PC-9 (cell line): ENCODE measurements at places on chromosomes 6 and 20. TPM values are rescaled to one million over a fixed set of nuclear protein-coding genes. Genes with fewer than 3 reads are reported as not detected.

LEMD2 gene
- total RNA-seq, result 65.9 and 66.5 TPM in 2 replicates

DNA sequence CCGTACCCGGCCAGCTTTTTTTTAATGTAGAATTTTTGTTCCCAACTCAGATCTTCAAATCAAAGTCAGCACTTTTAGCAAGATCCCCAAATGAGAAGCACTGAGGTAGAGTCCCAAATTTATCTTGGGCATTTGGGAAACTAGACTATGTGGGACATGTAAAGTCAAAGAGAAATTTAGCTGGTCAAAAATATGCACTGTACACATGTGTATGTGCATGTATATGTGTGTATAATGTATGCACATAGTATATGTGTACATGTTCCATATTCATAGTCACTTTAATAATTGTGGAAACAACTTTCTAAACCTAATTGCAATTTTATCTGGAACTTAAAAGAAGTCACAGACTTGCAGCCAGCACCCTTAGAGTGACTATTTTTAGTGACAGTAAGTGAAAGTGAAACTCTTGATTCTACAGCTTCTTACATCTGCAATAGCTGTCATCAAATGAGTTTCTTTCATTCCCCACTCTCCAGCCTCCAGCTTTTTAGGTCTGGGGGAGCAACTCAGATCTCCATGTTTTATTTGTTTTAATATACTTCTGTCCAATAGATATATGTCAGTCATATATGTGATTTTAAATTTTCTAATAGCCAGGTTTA is 53.6 kb downstream of the CDC40 start:
- DNase-seq, result no peak

DNA sequence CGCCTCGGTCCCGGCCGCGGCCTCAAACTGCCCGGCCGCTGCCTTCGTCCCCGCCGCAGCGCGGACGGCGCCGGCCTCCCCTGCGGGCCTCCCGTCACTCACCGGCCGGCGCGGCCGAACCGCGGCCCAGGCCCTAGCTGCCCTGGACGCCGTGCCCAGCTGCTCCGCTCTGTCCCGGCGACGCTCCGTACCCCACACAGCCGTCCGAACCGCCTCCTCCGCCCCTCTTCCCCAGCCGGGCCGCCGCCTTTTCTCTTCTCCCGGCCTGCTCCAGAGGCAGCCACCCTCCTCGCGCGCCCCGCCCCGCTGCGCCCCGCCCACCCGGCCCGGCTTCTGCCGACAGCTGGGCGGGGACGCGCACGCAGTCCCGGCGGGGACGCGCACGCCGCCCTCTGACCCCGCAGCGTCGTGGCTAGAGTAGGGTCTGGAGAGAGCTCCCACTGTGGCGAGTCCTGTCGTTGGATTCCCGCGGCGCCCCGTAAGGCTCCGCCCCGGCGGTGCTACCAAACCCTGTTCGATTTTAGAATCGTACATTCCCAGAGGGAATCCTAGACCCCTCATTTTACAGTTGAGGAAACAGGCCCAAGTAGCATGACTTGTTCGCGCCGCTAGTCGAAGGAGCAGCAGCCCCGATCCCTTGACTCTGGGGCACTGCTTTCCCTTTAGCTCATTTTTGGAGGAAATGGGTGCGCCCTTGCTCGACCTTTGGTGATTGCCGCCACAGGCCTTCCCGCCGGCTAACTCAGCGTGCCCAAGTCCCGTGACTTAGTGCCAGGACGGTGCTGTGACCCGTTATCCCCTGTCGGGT is at the start of gene FBXO30:
Gene FBXO30 (minus strand): TSS at position 295 of the 808 bp plus-strand sequence. CDS start 8,390 bp downstream, outside the sequence.
- DNase-seq, result peak; percentile 87

SAMD5 gene
- total RNA-seq, result 1.2 and 2.0 TPM in 2 replicates

HSPA1L gene
- total RNA-seq, result 2.3 and 2.6 TPM in 2 replicates

CALHM5 gene
- not detected in 2 replicates for total RNA-seq

- no peak for DNase-seq
Measured at GRCh38 chr6:125857846-125858245, 67.1 kb downstream of the NCOA7 start.

GRCh38 chr20:50821257-50821921 is 26.5 kb downstream of the BCAS4 start:
- no peak for DNase-seq

DNA sequence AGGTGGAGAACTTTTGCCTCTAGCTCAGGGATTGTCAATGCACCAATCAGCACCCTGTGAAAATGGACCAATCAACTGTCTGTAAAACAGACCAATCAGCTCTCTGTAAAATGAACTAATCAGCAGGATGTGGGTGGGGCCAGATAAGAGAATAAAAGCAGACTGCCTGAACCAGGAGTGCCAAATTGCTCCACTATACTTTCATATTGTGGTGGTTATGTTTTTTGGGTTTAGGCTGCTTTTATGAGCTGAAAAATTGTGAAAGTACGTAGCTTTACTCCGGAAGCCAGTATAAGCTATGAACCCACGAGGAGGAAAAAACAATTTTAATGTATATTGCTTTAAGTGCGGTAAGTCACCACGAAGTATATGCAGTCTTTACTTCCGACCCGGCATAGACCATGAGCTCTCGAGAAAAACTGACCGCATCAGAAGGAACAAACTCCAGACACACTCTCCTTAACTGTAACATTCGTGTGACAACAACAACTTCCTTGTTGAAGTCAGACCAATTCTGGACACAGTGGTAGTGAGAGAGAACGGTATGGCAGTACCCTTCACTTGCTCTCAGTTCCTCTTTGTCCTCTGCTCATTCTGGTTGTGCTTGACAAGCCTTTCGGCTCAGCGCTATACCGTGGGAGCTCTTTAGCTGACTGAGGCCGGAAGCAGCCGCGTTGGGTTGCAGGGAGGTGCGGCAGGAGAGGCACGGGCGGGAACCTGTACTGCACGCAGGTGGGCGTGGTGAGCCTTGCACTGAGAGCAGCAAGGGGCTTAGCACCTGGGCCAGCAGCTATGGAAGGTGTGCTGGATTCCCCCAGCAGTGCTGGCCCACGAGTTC is 81.9 kb upstream of the E2F3 start:
- DNase-seq, result no peak

DNA sequence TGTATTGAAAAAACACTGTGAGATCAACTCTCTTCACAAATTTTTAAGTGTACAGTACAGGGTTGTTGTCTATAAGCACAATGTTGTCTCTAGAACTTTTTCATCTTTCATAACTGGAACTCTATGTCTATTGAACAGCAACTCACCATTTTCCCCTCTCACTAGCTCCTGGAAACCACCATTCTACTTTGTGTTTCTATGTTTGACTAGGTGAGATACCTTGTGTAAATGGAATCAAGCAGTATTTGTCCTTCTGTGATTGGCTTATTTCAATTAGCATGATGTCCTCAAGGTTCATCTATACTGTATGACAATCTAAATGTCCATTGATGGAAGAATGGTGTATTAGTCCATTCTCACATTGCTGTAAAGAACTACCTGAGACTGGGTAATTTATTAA is 210.1 kb upstream of the FUT9 start:
- DNase-seq, result no peak

TUBB1 gene
- 0.18 and 0.35 TPM in 2 replicates for total RNA-seq

DNA sequence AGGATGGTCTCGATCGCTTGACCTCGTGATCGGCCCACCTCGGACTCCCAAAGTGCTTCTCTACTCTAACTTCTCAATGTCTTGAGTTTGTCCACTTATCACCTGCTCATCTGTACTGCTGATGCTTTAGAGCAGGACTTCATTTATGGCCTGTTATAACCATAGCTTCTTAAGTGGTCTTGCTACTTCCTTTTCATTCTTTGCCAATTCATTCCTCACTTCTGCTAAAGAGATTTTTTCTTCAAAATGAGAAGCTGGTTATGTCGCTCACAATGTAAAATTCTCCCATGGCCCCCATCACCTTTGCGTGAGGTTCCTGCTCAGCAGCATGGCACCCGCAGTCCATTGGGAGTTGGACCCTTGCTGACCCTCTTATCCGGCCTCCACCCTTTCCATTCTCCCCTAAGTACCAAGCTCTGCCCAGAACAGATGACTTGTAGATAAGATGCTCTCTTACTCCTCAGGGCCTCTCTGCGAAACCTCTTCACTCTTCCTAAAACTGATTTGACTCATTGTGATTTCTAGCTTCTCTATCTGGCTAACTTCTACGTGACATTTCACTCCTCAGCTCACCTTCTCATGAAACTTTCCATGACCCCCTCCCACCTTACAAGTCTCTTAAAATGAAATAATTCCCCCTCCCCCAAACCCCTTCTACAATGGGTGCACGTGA is 13.9 kb upstream of the CD164 start:
- no peak for DNase-seq

DNA sequence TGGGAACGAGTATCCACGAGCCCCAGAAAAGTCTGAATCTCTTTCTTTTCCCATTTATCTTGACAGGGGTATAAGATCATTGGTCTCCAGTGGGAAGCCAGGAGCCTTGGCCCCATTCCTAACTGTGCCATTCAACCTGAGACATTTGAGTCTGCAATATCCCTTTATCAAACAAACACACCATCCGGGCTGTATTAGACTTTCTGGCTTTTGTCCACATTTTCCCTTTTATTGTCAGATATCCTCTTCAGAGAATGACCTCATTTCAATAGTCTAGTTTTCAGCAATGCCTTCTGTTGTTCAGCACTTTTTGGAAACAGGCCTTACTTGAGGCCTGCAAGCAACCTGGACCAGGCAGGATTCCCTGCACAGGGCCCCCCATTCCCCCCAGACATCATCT is 15.7 kb downstream of the BPIFA1 start:
- DNase-seq, result no peak

- DNase-seq, result no peak
Measured at GRCh38 chr6:127950566-127951145, 49.8 kb upstream of the THEMIS start.

GGTLC1 gene
- 0.43 and 0.63 TPM in 2 replicates for total RNA-seq
